ENCODE measurements at places on chromosomes 7 and 10.
A peak's percentile ranks its signal among the peaks of the same experiment; 100 is the strongest.

GRCh38 chr10:116115036-116115641, 157.9 kb downstream of the GFRA1 start:
- no peak for DNase-seq

DNA sequence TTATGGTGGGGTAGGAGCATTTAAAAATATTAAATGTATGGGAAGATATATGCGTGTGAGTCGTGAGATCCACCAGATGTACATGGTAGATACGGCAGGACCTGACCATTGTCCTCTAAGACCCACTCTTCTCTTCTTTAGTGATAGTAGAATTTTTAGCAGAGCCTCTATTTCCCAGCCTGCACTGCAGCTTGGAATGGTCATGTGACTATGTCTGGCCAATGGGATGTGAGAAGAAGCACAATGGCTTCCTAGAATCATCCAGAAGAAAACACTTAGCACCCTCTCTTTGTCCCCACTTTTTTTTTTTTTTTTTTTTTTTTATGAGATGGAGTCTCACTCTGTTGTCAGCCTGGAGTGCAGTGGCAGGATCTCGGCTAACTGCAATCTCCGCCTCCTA, 86.6 kb upstream of the CYTH3 start:
- no peak for DNase-seq

GRCh38 chr7:4670791-4671190, 11.3 kb upstream of the FOXK1 start:
- no peak for DNase-seq

DNA sequence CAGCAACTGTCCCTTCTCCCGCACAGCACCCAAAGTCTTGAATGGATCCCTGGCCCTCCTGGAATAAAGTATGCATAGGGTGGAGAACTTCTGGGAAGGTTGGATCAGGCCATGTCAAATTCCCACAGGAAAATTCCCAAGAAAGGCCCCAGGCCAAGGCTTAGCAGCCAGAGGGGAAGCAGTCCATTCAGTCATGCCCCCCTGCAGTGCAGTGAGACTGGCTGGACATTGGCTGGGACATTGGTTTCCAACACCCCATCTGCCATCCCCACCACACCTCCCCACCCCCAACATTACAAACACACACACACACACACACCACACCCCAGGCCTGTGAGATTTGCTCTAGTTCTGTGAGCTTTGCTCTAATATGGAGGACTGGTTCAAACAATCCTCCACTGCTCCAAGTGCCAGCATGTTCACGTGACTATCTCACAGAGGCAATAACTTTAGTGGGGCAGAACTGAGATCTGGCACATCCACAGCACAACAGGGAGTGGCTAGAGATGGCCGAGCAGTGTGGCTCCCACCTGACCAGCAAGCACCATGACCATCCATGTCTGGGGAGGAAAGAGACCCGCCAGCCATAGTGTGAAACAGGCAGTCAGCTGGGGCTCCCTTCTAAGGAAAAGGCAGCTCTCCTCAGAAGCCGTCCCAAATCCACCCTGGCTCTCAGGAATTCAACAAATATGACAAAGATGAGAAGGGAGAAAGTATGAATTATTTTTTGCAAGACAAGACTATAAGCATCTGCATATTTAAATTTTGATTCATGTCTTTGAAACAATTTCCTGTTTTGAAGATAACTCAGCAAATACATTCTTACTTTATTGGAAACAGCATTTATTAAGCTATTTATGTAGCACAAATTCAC, 6.7 kb upstream of the FAM170B start:
- DNase-seq: no peak

- DNase-seq: no peak
These were observed 13.4 kb downstream of the AGAP3 start for GRCh38 chr7:151099486-151100211.

DNA sequence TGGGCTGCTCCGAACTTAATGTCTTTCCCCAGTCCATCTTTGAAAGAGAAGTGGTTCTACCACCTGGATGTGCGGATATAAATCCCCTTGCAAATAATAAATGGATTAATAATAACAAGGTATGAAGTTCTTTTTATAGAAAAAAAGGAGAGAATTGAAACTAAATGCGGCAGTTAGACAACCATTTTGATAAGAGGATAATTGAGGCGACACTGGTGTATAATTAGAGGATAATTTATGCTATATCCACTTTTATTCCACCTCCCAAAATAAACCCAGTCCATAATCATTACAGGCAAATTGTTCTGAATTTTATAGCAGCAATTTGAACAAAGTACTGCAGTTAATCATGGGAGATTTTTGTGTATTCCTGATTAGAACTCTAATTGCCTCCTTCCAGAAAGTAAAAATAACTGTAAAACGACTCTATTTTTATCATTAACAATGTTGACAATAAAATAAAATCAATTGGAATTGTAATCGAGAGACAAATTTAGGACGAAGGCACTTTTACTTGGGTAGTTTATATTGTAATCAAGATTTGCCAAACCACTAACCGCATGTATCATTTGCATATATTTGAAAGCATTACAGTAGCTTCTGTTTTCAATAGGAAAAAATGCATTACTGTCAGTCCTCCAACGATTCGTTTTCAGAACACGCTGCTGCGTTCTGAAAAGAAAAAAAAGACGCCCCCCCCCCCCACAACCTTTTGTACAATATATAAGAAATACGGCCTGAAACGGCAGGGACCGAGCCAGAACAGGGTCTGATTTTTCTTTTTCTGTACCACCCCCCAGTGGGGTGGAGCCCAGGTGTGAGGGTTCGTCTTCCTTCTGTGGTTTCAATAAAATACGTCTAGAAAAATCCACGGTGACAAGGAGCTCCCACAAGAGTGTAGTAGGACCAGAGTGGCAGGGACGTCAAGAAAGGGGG, 838 bp upstream of the DLX6 start:
- DNase-seq: no peak

- DNase-seq: no peak
These were observed 528.9 kb upstream of the NRP1 start for GRCh38 chr10:33863352-33863751.

GRCh38 chr7:111137296-111138192, 46.6 kb downstream of the LRRN3 start:
- DNase-seq: peak; percentile 9

DNA sequence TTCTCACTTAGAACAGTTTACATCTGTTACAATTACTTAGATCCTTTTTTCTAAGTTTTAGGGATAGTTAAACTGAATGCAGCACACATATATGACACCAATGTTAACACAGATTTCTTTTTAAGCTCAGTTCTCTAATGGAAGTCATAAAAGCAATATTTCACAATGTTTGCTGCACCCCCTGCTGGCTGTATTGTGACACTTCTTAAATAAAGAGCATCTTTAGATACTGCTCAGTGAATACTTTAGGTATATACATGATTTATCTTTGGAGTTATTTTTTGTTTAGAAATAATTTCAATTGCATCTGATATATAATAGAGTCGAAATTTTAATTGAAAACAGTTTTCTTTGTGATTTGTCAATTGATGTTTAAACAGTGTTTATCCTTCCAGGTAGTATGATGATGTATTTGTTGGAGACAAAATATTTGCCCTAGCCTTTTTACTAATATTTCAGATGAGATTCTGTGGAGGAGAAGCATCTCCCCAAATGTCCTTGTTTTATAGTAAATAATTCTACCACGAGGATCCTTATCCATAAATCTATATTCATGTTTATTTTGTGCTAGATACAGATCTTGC, 174.4 kb downstream of the ST7 start:
- DNase-seq: no peak

DNA sequence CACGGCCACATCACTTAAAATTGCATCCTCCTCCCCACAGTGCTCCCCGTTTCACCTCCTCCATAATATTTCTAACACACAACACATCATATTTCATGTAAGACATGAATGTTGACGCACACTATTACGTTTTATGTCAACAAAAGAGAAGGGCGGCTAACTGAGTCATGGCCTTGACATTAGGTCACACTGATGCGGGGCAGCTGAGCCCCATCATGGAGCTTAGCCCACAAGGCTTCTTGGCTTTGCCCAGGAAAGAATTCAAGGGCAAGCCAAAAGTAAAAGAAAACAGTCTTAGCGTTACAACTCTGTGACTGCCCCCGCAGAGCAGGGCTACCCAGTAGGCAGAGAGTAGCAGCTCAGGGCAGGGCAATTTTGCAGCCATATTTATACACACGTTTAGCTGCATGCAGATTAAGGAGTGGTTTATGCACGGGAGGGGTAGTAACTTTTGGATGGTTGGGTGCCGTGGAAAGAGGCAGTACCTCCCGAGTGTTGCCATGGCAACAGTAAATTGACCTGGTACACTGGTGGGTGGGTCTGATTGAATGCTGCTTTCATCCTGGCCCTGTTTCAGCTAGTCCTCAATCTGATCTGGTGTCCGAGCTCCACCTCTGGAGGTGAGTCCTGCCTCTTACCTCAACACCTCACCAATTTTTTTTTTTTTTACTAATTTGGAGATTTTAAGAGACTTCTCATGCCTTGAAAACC, 156.2 kb upstream of the FRMD4A start:
- no peak for DNase-seq

- no peak for DNase-seq
These were observed 42.8 kb downstream of the HSPA12A start for GRCh38 chr10:116699471-116700150.

- no peak for DNase-seq
These were observed 5.0 kb downstream of the HOXA5 start for GRCh38 chr7:27138472-27138871.

DNA sequence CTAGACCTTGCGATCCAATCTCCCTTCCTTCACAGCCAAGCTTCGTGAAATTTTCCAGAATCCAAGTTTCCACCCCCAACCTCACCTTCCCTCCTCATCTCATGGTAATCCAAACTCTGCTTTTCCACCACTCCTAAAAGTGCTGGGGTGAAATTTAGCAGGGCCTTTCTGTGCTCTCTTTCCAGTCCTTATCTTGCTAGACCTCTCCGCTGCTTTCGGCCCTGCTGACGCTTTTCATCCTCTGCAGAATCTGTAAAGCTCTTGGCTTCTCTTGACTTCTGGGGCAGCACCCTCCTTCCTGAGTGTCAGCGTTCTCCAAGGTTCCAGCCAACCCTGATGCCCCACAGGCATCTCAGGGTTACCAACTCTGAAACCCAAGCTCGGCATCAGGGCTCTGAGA, 7.7 kb downstream of the PLAC9 start:
- no peak for DNase-seq

Data from GM06990 (cell line).